ENCODE measurements at places on chromosomes 7 and 10. TPM values are rescaled to one million over a fixed set of nuclear protein-coding genes. Genes with fewer than 3 reads are reported as not detected.

Gene MYOF
- total RNA-seq, result 257 TPM

Gene ZNF804B
- not detected for total RNA-seq

Gene STEAP1
- total RNA-seq, result 8.5 TPM

Gene CXCL12
- 34.2 TPM for total RNA-seq

Gene ZNF736
- 7.9 TPM for total RNA-seq

Data from endothelial cell of coronary artery (primary cell).